ENCODE measurements at places on chromosomes 3 and 15.

- no peak for DNase-seq
Observed at GRCh38 chr15:62275831-62276230, 110.7 kb upstream of the C2CD4B start.

GRCh38 chr3:126745760-126746394 is 41.8 kb downstream of the CHCHD6 start:
- no peak for DNase-seq

- no peak for DNase-seq
Observed at GRCh38 chr15:85579957-85580694, 199.7 kb downstream of the AKAP13 start.

- peak; percentile 53 for DNase-seq
Observed at GRCh38 chr3:31878231-31878838, 102.7 kb downstream of the OSBPL10 start.

GRCh38 chr3:35737934-35738706 is 98.8 kb downstream of the ARPP21 start:
- no peak for DNase-seq

DNA sequence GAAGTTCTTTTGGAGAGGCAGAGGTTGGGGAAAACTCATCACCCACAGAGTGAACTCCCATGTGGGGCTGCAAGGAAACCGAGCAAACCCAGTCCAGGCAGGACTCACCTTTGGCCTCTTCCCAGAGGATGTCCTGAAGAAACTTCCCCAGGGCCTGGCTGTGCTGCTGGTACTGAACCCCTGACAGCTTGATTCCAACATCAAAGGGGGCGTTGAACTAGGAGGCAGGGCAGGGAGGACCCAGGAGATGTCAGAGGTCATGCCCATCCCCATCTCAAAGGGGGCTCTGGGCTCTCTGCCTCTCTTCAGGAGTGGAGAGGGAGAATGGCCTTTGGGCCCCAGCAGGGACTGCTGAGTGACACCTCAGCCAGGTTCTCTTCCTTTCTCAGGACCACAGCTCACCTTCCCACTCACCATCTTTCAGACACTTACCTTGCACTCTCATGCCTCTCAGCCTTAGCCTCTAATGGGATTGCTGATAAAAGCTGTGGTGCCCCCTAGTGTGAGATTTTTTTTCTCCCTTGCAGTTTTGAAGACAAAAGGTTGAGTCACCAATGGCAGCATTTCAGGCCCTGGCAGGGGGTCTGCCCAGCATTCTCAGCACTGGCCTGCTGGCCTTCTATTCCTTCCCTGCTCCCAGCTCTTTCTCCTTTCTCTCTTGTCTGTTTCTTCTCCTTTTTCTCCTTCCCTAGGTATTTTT is 6.0 kb downstream of the GHRL start:
- DNase-seq: peak; percentile 71

DNA sequence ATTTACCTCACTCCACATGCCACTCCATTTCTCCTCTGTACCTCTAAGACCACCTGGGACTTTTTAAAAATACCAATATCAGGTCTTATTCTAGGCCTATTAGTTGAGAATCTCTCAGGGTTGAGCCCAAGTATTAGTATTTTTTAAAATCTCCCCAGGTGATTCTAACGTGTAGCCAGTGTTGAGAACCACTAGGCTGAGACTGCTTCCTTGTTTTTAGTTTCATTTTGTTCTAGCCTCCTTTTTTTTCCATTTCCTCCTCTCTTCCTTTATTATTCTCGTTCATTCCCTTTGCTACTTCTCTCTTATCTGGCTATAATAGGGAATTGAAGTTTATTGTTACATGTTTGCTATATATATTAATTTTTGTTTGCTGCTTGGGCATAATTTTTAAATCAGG is 217.8 kb upstream of the CD96 start:
- DNase-seq: no peak

DNA sequence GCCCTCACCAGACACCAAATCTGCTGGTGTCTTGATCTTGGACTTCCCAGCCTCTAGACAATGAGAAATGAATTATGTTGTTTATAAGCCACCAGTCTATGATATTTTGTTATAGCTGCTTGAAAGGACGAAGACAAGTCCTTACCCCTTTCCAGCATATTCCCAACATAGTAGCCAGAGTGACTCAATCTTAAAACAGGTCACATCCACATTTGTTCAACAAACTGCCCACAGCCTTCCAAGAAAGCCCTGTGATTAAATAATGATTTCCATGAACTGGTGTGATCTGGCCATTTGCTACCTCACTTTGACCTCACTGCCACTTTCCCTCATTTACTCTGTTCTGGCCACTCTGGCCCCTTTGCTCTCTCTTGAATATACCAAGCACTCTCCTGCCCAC is 193.7 kb upstream of the CFAP20DC start:
- no peak for DNase-seq

- DNase-seq: peak; percentile 93
Observed at GRCh38 chr3:188689101-188689574, 482.6 kb upstream of the TPRG1 start.

GRCh38 chr3:14804835-14805780 is 13.7 kb upstream of the FGD5 start:
- no peak for DNase-seq

DNA sequence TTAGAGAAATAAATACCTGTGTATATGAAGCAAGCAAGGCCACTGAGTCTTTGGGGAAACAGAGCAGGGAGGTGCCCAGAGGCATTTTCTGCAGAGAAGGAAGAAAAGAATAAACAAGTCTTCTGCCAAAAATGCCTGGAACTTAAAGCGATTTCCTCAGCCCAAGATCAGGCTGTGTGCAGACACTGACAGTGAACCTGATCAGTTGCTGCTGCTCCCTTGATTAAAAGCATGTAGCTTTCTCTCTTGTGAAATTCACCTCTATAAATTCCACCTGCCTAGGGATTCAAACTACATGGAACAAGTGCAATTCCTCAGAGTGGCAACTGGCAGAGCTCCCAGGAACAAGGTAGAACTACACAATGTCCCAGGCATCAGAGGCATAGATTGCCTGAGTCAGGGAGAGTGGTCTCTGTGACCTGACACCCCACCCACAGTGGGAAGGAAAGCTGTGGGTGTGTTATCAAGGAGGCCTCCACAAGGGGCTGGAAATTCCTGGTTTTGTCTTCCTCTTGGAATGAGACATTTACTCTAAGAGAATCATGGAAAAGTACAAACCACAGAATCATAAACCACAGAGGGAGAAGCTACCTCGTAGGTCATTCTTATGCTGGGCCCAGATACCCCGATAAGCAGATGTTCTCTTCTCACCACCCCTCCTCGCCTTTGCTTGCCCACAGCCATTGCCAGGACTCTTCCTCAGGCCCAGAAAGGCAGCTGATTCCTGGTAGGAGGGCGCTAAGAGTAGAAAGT is 1.8 kb upstream of the ZBTB38 start:
- DNase-seq: peak; percentile 87

GRCh38 chr3:28328188-28329151 is 20.1 kb upstream of the ZCWPW2 start:
- no peak for DNase-seq

DNA sequence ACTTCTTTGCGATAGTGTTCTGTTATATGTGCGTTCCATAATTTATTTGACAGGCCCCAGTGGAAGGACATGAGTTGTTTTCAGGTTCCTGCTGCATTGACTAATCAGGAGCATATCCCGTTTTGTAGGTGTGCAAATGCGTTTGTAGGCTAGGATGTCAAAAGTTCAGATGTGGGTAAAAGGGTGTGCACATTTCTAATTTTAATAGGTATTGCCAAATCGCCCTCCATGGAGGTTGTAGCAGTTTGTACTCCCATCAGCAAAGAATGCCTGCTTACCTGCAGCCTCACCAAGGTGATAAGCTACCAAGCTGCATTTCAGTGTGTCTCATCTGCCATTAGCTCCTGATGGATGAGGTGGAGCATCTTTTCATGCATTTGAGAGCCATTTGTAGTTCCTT is 36.3 kb downstream of the KLF13 start:
- DNase-seq: no peak

DNA sequence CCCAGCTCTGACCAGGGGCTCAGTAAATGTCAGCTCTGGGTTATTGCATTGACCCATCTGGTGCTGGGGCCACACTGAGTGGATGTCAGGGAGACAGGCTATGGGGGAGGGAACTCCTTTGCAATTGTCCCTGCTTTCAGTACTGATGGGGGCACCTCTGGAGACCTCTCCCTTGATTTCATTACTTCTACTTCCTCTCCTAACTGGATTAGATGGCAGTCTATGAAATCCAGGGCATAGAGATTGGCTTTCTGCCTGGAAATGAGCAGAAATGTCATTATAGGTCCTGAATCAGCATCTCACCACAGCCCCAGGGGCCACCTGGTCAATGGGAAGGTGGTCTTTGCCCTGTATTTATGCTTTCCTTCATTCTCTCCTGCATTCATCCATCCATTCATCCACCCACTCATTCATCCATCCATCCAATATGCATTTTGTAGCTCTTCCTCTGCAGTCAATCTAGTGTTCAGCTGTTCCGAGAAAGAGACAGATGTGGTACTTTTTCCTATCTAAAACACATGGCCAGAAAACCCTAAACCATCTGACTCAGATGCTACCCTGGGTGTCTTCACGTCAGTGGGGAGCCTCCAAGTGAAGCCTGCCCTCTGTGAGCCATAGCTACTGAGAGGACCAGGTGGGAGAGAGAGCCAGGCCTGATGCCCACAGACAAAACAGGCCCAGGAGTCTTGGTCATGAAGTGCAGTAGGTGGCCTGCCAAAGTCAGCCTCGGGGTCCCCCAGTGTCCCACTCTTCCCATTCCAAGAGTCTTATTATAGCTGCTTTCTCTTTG is 57.1 kb downstream of the CCDC33 start:
- no peak for DNase-seq

DNA sequence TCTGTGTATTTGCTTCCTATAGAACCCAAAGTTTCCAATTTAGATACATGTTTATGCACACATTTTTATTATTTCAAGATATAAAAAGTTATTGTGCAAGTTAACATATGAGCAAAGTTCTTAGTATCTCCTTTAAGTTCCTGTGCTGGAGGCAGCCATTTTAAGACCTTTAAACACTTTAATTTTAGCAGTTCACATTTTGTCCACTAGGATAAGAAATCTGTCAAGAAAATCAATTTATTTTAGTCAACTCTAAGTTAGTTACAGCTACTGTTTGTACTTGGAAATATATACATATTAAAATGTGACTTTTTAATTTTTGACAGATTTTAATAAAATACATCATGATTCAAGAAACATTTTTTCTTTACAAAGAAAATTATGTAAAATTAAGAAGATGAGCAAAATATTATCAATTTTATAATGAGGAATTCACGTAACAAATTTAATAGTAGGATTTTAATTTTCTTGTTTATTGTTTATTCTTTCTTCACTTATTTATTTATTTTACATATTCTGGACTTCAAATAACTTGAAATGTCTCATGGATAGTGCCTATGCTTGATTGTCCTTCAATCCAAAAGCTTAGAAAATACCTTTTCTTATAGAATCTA is 402.6 kb upstream of the GBE1 start:
- no peak for DNase-seq

DNA sequence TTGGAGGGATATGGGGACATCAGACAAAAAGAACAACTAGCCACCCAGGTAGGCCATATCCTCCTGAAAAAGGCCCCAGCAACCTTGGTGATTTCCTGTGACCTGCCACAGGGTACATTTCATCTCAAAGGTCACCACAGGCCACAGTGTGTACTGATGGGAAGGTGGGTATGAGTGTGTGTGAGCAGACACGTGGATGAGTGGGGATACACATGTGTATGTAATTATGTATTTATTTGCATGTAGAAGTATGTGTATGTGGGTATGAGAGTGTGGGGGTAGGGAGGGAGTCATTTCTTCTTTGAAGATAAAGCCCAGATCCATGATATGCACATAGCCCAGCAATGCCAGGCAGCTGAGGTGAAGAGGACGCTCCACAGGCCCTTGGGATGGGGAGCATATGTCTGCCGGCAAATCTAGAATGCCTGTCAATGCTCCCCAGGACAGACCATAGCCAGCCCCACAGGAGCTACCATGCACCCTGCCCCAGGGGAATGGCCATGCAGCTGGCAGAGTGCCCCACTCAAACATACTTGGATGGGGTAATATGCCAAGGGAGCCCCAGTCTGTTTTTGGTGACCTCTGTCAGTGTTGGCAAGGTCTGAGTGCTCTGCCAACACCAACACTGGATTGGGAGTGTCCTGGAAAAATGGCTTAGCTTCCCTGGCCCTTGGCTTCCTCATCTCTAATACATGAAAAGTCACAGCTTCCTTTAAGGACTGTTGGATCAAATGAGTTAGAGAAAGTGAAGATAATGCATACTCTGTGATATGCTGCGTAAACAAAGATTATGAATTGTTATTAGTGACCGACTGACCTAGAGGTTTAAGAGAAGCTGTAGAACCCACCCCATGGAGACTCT is 42.4 kb downstream of the RAB6B start:
- no peak for DNase-seq

GRCh38 chr15:93341164-93341563 is 252.2 kb upstream of the RGMA start:
- DNase-seq: no peak

Data from fibroblast of skin of left biceps (primary cell).